ENCODE measurements at places on chromosomes 16 and 17.

- DNase-seq: no peak
Observed at GRCh38 chr17:40884708-40885512, at the start of gene KRT20. Gene KRT20, minus strand, starts transcription at chr17:40885242. Its CDS starts 57 bp downstream, at chr17:40885185.

GRCh38 chr16:53832896-53833544 is 129.1 kb downstream of the FTO start:
- no peak for DNase-seq

DNA sequence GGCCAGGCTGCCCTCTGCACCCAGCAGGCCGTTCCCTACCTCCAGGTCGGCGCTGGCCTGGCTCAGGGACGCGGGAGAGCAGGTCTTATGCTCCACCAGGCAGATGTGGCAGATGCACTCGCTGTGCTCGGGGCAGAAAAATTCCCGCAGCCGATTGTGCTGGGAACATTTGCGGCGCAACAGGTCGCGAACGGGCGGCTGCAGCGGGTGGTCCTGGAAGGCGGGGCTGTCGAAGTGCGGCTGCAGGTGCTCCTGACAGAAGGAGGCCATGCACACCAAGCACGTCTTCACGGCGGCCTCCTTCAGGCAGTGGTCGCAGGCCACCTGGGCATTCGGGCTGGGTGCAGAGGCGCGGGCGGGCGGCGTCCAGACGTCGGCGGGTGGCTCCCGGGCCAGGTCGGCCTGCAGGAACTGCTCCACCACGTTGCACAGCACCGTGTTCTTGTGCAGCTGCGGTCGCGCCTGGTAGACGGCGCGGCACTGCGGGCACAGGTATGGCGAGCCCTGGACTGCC is 439 bp downstream of the TRIM25 start:
- DNase-seq: no peak

- DNase-seq: no peak
Observed at GRCh38 chr16:80029761-80030481, 429.4 kb upstream of the MAF start.

- DNase-seq: no peak
Observed at GRCh38 chr17:49191409-49191916, 18.9 kb downstream of the GNGT2 start.

GRCh38 chr16:88904676-88905365 is 38.4 kb upstream of the PABPN1L start:
- DNase-seq: no peak

DNA sequence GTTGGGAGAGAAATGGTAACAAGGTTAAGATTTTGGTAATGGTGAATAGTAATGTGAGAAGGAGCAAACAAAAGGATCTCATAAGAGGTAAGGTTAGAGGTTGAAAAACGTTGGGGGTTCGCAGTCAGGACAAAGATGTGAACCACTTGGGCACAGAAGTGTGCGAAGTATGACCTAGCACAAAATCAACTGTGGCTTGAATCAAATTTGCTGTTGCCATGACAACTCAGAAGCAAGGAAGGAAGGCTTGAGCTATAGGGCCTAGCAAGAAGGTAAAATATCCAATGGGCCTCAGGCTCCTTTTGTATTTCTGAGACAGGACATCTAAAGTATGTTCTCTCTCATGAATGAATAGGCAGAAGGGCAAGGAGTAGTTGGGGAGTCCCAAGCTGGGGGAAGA is 24.5 kb upstream of the TEKT1 start:
- no peak for DNase-seq

DNA sequence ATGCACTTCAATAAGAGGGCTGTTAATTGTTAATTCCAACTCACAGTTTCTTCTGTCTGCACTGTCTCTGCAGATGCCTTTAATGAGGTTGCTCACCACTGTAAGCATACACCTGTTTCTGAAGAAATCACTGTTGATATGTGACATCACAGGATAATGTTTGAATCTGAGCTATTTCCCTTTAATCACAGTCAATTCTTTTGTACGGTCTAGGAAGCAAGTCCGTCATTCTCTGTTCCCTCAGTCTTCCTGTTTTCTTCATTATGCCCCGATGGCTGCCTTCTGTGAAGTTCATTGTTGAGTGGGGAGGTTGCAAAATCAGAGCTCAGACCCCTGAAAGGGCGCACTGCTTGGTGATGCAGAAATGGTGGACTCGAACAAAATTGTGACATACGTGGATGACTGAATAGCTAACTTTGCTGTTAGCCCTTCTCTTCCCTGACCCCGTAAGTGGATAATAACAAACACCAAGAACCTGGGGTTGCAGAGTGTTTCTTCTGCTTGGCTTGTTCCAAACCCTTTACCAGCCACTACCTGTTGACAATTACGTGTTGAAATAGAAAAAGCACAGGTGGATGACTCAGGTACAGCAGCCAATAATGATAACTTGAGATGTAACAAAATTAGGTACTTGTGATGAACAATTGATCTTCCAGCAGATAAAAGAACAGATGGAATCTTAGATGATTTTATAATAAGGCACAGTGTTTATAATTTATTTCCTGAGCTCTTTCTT is 71.9 kb upstream of the AXIN2 start:
- DNase-seq: no peak

GRCh38 chr16:78221892-78222291 is 122.4 kb downstream of the WWOX start:
- DNase-seq: no peak

DNA sequence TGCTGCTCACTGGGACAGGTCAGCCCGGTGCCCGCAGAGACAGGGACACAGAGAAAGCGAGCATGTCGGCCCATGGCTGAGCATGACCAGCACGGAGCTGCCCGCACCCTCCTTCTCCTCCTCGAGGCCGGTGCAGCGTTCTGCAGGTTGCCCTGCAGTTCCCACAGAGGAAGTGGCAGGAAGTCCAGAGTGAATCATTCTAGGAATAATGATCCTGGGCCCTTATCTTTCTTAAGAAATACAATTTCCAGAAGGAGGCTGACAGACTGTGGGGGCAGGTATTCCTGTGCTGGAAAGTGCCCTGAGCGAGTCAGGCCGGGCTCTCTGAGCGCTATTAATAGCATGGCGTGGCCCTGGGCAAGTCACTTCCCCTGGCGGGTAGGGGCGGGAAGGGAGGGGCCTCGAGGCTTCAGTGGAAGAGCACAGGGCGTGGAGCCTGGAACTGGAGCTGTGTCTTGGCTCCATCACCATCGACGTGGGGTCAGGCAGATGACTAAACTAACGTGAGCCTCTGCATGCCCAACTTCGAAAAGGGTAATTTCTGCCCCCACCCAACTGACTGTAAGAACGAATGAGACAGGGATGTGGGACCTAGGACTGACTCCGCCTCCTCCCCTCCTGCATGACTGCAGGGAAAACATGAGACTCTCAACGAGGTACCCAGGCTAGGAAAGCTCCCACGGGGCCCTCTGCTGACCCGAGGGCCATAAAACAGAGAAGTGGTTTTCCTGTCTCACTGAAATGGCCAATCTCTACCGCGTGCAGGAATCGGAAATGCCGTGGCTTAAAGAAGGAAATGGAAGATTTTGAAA is 9.8 kb downstream of the TMEM204 start:
- no peak for DNase-seq

DNA sequence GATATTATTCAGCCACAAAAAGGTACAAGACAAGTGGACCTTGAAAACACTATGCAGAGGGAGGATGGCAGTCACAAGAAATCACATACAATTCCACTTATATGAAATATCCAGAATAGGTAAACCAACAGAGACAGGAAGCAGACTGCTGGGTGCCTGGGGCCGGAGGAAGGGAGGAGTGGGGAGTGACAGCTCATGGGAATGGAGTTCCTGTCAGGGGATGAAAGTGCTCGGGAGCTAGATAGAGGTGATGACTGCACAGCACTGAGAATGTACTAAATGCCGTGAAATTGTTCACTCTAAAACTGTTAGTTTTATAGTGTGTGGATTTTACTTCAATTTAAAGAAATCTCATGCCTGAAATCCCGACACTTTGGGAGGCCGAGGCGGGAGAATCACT is 74.2 kb upstream of the MED9 start:
- no peak for DNase-seq

DNA sequence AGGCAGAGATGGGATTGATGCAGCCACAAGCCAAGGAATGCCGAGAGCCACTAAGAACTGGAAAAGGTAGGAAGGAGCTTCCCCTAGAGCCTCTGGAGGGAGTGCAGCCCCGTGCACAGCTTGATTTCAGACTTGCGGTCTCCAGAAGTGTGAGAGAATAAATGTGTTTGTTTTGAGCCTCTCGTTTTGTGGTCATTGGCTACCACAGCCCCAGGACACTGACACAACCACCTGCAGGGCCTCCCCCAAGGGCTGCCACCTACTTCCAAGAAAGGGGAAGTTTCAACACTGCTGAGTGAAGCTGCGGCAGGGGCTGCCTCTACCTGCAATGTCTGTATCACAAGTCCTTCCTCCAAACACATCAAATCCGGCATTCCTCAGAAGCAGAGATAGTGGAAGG is 346.9 kb downstream of the C16orf95 start:
- no peak for DNase-seq

- DNase-seq: no peak
Observed at GRCh38 chr16:53404959-53405358, 29.3 kb upstream of the RBL2 start.

DNA sequence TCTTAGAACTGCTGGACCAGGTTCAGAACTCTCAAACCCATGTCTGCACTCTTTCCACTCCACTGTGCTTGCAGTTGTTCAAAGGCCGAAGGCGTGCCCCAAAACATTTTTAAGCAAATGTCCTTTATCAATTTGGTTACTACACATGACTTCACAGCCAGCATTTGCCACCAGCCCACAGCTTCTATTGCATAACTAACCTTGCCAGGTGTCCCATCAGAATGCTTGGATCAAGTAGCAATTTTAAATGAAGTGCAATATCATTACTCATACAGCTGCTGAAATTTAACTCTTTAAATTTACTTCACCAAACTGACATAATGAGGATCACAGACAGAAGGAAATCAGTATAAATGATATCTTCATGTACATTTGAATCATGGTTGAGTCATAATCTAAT is 29.8 kb upstream of the HS3ST3A1 start:
- DNase-seq: no peak

DNA sequence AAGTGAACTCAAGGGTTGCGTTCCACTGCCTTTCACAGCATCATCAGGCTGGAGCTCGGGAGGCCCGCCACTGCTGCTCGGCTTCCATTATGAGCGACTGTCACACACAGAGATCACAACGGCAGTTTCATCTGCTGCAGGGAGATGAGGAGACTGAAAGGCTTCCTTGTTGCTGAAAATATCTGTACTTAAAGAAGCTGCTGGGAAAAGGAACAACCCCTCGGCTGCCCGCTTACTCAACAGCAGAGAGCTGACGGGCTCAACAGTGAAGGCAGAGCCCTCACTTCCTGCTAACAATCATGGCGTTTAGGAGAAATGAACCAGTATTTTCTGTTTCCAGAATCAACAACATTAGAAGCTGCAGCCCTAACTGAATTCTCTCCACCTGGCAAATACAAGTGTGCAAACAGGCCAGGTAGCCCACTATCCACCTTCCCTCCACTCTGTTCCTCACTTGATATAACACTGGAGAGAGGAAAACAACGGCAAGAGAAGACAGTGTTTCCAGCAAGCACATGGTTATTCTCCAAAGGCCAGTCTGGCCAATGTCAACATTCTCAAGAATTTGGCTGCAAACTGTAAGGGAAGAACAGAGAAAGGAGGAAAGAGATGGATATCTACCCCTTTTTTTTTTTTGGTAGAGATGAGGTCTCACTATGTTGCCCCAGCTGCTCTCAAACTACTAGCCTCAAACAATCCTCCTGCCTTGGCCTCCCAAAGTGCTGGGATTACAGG is 33.7 kb downstream of the MBTPS1 start:
- DNase-seq: no peak

GRCh38 chr17:56158915-56159825 is 5.9 kb downstream of the ANKFN1 start:
- DNase-seq: no peak

GRCh38 chr16:52547834-52548215 is 882 bp upstream of the TOX3 start:
- no peak for DNase-seq

DNA sequence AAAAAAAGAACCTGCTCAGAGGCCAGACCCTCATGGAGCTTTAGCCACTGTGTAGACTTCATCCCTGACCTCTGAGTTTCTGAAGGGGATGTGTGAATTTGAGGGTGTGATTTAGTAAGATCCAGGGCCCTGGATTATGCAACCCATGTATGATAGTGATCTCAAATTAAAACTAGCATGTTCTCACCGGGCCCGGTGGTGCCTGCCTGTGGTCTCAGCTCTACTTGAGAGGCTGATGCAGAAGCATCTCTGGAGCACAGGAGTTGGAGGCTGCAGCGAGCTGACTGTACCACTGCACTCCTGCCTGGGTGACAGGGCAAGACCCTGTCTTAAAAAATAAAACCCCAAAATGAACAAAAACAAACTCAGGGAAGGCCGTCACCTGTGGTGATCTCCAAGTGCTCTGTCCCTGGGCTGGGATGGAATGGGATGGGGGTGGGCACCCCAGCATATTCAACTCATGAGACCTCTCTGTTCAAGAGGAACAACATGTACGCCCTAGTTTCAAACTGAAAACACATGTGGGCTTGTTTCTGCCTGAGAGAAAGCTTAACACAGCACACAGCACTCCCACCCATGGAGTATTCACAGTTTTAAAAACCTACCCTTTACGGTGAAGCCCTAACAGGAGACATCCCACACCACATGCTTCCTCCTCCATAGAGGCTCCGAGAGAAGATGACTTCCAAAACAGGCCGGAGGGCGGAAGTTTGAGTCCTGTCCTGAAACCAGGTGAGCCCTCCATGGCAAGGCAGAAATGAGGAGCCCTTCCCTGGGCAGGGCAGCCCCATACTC is 30.1 kb downstream of the GNPTG start:
- no peak for DNase-seq

- no peak for DNase-seq
Observed at GRCh38 chr16:14329727-14330350, 258.7 kb downstream of the MRTFB start.

GRCh38 chr17:47720754-47721533 is 12.1 kb upstream of the TBX21 start:
- no peak for DNase-seq

DNA sequence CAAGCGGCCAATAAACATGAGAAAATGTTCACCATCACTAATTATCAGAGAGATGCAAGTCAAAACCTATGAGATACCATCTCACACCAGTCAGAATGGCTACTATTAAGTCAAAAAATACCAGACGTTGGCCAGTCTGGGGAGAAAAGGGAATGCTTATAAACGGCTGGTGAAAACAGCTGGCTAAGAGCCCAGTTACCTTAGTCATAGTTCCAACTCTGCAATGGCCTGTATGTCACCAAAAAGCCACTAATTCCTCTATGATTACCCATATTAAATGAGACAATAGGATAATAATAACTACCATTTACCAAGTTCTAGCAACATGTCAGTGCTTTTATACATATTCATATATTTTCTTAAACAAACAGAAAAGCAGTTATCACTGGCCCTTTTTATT is 42.9 kb upstream of the CDRT4 start:
- DNase-seq: no peak

DNA sequence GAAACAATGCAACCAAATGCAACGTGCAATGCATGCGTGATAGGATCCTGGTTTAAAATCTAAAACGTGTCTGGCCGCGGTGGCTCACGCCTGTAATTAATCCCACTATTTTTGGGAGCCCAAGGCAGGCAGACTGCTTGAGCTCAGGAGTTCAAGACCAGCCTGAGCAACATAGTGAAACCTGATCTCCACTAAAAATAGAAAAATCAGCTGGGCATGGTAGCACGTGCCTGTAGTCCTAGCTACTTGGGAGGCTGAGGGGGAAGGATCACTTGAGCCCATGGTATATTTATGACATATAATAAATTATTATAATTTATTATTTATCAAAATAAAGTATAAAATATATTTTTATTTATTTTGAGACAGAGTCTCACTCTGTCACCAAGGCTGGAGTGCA is 241.8 kb downstream of the PARN start:
- no peak for DNase-seq
